ENCODE measurements at places on chromosomes 3 and 15. TPM values are rescaled to one million over a fixed set of nuclear protein-coding genes. Genes with fewer than 3 reads are reported as not detected.
A peak's percentile ranks its signal among the peaks of the same experiment; 100 is the strongest.

PLA2G4E gene
- total RNA-seq: not detected

ATP10A gene
- total RNA-seq: 4.2 TPM

ATP13A5 gene
- total RNA-seq: 1.5 TPM

RLBP1 gene
- total RNA-seq: 0.83 TPM

RTP3 gene
- total RNA-seq: not detected

HRG gene
- not detected for total RNA-seq

ALPK3 gene
- total RNA-seq: 6.2 TPM

NEIL1 gene
- 11.8 TPM for total RNA-seq

TBC1D5 gene
- 135 TPM for total RNA-seq

DNA sequence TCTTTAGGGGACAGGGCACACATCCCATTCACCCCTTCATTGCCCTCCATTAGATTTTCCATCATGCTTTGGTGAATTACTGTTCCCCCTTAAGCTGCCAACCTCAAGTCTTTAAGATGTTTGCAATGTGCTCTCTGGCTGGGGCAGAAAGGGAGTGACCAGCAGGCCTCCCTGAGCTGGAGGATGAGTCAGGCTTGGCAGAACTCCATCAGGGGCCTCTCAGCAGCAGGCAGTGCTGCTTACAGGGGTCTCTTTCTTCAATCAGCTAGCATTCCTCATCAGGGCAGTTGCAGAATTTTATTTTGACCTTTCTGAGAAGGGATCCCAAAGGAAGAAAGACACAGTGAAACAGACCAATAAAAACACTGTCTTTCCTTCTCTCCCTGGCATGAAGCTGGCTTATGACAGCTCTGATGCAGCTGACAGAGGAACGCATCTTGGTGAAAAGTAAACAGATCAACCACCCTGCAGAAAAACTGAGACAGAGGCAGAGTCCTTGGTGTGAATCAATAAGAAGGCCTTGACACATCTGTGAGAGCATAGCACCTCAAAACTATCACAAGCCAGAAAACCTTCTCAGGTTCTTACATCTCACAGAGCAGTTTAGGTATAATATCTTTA lies 88.7 kb upstream of the MRPL3 start:
- peak; percentile 46 for DNase-seq

GRCh38 chr3:114886905-114887304 lies 260.2 kb downstream of the ZBTB20 start:
- DNase-seq: no peak

GRCh38 chr3:146532406-146532805 lies 12.0 kb downstream of the PLSCR1 start:
- DNase-seq: no peak

DNA sequence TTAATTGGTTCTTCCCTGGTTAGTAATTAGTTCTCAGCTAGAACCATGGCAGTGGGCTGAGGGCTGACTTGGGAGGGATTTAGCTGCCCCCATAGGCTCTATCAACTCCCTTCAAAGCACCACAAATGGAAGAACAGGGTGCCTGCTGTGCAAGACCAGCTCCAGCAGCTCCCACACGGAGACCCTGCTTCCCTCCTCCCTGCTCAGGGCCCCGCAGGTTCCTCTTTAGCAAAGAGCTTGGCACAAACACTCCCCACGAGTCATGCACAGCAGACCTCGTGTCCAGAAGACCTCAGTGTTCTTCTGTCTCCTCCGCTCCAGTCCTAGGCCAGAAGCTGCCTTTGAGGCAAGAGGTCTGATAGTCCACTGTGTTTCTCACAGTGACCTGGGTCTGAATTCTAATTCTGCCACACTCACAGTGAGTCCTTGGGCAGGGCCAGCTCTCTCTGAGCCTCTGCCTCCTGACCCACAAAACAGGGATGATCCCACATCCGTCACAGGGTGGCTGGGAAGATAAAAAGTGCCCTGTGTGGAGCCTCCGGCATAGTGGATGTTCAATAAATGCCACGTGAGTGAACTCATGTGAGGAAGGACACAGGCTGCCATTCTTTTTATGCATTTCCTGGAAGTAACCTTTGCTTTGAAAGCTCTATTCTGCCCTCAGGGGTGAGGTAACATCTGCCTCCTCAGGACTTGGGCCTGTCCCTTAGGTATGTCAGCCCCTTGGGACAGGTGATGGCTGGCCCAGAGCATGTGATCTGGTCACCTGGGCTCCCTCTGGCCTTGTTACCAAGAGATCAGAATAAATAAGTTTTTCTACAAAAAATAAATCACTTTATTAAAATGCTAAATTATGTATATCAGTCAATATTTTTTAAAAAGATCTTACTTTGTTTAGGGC lies 7.6 kb downstream of the RAB6B start:
- DNase-seq: no peak

DNA sequence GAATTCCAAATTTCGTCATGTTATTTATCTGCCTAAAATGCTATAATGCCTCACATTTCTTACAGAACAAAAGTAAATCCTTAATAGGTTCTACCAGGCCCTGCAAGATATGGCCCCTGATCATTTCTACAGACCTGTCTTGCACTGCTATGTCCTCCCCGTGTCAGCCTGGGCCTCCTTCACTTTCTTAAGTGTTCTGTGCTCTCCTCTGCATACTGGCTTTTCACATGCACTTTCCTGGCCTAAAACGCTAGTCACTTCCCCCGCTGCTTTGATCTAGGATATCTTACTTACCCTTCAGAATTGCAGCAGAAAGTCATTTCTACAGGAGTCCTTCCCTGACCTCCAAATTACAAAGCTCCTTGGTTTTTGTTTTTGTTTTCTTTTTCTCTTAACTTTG lies 551.3 kb downstream of the NSUN3 start:
- DNase-seq: no peak

DNA sequence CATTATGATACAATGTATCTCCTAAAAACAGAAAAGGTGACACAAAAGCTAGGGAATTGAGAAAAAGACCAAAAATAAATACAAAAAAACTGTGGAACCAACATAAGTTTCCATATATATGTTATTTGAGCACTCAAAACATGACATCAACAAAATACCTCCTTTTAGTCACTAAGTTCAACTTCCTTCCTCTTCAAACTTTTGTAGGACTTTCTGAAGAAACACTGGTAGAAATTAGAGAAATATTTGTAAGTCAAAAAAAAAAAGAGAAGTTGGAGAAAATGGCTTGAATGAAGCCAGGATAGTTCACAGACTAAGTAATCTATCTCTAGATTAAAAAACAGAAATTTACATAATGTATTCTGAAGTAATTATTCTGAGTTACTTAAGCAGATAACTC lies 208.4 kb upstream of the ALCAM start:
- DNase-seq: no peak

- no peak for DNase-seq
Observed at GRCh38 chr3:135930255-135930654, 35.3 kb upstream of the PPP2R3A start.

GRCh38 chr15:61327019-61327631 lies 98.0 kb upstream of the RORA start:
- no peak for DNase-seq

DNA sequence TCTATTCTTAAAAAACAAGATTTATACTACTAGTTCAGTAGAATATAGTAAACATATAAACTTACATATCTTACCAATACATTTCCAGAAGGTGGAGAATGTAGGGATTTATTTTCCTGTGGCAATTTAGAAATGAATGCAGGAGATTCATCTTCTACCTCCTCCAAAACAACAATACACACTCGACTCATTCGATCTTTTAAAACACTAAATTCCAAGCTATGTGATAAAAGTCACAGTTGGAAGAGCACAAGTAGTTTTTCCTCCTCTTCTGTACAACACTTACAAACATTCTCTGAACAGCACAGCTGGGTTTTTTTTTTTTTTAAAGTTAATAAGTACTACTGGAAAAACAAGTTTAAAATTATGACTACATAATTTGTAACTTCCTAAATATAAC lies 1.4 kb downstream of the ANKRD28 start:
- DNase-seq: peak; percentile 41

- DNase-seq: no peak
Observed at GRCh38 chr3:78647726-78648125, 1120.1 kb downstream of the ROBO1 start.

- DNase-seq: no peak
Observed at GRCh38 chr15:47570881-47571640, 146.2 kb upstream of the SEMA6D start.

- no peak for DNase-seq
Observed at GRCh38 chr3:42682301-42683070, 2.9 kb upstream of the KLHL40 start.

- DNase-seq: no peak
Observed at GRCh38 chr15:75090388-75090734, 67.0 kb downstream of the PPCDC start.

- DNase-seq: no peak
Observed at GRCh38 chr3:178971614-178972013, 100.0 kb downstream of the ZMAT3 start.

- no peak for DNase-seq
Observed at GRCh38 chr3:10292505-10293419, at the start of gene GHRL. Gene GHRL, minus strand, starts transcription at chr3:10292947. Its CDS starts 2,767 bp downstream, at chr3:10290180.

DNA sequence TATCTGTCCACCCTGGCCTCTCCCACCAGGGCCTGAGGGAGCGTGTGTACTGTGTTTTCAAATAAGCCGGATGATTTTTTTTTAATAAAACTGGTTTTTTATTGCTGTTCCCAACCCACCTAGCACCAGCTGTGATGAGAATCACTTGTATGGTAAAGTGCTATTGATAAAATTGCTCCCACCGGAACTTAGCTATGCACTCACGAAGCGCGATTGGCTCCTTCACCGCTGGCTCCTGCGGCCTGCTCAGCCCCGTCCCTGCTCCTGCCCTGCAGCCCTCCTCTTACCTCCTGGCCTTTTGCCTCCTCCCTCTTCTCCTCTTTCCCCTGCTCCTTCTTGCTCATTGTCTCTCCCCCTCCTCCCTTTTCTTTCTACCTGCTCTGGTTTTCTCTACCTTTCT lies 183.7 kb downstream of the TLE3 start:
- DNase-seq: no peak

DNA sequence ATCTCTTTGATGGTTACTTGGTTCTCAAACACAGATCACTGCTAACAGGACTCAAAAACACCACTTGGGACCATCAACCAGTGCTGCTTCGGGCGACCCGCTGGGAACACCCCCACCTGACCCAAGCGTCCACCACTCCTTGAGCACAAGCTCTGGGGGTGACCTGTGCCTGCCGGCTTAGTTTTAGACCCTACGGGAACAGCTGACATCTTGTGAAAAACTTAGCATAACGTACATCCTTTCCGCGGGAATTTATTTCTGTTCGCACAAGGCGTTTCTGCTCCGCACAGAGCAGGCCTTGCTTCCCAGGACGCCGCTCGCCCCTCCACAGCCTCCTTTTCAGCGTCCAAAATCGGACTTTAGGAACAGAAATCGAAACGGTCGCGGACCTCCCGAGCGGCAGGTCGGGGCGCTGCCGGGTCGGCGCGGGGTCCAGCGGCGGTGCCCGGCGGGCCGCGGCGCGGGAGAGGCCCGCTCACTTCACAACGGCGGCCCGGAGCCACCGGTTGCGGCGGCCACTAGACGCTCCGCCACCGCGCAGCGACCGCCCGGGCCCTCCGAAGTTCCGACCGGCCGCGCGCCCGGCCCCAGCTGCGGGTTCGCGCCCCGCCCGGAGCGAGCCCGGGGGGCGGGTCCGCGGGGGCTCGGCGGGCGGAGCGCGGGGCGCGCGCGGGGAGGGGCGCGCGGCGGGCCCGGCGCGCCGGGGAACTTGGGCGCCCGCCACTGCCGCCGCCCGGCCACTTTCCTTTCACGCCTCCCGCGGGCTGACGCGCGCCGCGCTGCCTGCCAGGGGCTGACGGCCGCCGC lies 959 bp downstream of the SFMBT1 start:
- peak; percentile 80 for DNase-seq

DNA sequence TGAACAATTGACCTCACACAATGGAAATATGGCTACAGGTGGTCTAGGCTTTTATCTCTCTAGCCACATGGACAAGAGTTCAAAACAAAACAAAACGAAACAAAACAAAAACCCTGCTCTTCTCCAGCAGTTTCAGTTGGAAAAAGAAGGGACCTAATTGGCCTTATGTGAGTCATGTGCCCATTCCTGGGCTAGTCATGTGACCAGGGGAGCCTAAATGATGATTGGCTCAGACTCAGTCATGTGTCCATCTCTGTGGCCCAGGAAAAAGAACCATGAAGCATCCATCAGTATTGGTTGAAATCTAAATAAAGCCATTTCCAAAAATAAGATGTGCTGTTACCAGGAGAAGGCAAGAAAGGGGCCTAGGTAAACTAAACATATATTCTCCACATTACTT lies 96.8 kb downstream of the ANXA2 start:
- no peak for DNase-seq

- no peak for DNase-seq
Observed at GRCh38 chr3:29708884-29709283, 428.0 kb downstream of the RBMS3 start.

DNA sequence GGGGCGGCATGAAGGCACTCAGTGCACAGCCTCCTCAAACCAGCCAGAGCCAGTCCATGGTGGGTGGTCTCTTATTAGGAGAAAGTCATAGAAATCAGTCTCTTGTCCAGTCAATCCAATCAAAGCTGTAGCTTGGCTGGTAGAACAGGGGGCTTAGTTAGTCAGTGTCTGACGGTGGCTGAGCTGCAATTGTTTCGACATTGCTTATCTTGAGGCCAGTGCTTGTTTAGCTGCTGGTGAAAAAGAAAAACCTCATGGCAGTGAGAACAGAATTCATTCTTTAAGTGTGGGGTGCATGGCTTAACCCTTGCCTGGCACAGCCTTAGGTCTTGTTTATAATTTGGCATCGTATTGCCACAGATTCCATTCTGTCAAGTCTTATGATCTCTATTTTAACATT lies 53.9 kb downstream of the FGD5 start:
- no peak for DNase-seq

GRCh38 chr3:11661827-11662226 lies 18.1 kb upstream of the VGLL4 start:
- DNase-seq: no peak

- DNase-seq: no peak
Observed at GRCh38 chr3:149122721-149123578, 6.5 kb upstream of the HPS3 start.

DNA sequence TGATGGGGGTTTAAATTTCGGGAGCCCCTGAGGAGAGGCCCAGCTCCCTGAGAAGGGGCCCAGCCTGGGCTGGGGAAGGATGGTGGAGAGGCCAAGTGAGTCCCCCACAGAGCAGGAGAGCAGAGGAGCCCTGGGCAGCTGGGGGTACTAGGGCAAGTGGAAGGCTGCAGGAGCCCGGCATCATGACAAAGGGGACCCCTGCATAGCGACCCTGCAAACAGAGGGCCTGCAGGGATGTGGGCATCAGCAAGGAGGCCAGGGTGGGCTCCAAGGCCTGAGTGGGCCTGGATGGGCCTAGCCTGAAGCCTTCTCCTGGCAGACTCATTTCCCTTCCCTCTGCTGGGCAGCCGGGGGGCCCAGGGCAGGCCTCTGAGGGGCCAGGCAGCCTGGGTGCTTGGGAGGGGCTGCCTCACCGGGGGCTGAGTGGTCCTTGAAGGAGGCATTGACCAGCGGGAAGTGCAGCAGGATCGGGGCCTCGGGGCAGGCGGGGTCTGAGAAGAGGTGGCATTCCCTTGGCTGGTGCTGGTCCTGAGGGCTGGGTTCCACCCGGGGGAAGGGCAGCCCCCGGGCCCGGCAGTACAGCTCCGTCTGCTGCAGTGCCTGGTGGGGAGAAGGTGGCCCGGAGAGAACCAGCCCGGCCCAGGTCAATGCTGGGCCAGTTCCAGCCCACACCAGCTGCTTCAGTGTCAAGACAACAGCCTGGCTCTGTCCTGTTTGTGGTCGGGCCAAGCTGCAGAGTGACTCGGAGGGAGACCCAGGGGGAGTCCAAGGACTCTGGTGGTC lies 24.7 kb downstream of the PLA2G4D start:
- DNase-seq: no peak

All from spinal cord (tissue), 10 donors.